ENCODE measurements at places on chromosomes 16 and 17.

DNA sequence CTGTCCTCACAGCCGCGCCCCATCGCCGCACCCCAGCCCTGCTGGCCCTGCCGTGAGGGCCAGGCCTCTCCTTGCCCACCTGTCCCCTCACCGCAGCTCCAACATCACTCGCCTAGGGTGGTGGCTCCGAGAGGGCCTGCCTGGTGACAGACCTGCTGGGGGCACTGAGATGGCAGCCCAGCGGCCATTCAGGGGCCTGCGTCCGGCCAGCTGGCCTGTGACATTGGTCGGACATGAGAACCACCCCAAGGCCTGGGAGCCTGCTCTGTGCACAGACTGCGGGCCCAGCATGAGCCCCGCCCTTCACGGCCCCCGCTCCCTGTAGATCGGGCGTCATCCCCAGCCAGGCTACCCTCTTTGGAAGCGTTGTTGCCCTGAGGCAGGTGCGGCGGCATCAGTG lies 11.8 kb downstream of the NME3 start:
- DNase-seq: no peak

DNA sequence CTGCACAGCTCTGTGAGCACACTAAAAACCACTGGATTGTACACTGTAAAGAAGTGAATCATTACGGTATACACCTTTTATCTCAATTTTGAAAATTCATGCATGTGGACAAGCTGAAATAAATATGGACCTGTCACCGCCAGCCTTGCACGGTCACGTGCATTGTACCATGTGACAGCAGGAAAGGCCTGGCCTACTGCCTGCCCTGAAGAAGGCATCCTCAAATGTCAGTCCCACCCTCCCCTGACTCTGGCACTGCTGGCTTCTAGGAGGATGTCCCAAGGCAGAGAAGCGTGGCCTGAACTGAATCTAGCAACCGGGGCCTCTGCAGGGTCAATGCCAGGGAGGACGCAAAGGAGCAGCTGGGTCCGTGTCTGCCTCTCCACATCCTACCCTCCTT lies 34.6 kb downstream of the SLC38A8 start:
- no peak for DNase-seq

- no peak for DNase-seq
Measured at GRCh38 chr17:2700030-2700490, 11.5 kb downstream of the CLUH start.

- DNase-seq: no peak
Measured at GRCh38 chr16:57970970-57971369, at the start of gene CNGB1. CNGB1 (minus strand) TSS chr16:57971128; CDS start chr16:57967286, 3,842 bp downstream.

DNA sequence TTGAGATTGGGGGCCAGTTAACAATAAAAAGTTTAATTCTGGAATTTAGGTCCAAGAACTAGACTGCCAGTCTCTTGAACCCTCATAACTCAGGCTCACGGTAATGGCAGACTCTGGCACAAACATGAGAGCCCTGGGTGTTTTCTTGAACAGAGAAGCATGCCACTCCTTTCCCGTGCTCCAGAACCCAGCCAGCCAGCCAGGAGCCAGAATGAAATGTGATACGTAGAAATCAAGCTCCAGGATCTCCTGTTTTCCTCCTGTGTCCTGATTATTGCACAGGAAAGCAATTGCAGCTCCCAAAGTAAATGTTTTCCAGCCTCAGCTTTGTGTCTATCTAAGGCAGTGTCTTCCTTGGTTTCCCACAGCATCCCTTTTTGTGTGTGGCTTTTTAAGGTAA lies 46.2 kb upstream of the NOL11 start:
- no peak for DNase-seq

- DNase-seq: no peak
Measured at GRCh38 chr17:44847586-44847985, at the start of gene HIGD1B. HIGD1B (plus strand) TSS chr17:44847883; CDS start chr17:44848153, 270 bp downstream.

DNA sequence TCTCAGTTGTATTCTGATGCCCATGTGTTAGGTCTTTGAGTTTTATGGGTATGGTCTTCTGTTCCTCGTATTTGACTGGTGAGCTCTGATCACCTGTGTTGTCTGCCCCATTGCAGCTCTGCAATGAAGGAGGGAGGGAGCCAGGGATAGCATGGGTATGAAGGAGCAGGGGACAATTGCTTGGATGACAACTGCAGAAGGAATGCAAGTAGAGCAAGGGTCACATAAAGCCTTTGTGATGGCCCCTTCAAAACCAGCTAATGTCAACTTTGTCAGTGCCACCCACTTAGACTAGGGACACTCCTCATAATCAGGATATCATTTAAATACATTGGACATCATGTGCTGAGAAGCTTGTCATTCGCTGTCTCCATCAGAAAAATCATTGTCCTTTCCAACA lies 152.7 kb upstream of the MAF start:
- no peak for DNase-seq

GRCh38 chr17:69175625-69176456 lies 34.1 kb upstream of the ABCA6 start:
- peak; percentile 62 for DNase-seq

DNA sequence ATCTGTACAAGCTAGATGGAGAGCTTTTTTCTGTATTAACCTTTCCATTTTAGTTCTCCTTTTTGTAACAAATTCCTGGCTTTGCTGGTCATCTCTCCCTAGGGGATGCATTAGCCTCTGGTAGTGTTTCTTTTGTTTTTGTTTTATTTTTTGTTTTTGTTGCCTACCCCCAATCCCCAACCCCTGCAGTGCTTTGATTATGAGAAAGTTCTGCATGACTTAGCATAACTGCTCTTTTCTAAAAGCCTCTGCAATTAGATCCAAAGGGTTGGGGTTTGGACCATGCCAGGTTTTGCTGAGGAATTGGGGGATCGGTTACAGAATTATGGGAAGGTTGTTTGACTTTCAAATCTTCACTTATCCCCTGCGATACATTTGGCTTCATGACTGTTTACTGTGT lies 98.2 kb downstream of the ADAMTS18 start:
- DNase-seq: no peak

- DNase-seq: no peak
Measured at GRCh38 chr16:24255456-24256371, at the start of gene CACNG3. CACNG3 (plus strand) TSS chr16:24256335; CDS start chr16:24256755, 420 bp downstream.

GRCh38 chr16:11640987-11641817 lies 27.1 kb upstream of the SNN start:
- peak; percentile 31 for DNase-seq

DNA sequence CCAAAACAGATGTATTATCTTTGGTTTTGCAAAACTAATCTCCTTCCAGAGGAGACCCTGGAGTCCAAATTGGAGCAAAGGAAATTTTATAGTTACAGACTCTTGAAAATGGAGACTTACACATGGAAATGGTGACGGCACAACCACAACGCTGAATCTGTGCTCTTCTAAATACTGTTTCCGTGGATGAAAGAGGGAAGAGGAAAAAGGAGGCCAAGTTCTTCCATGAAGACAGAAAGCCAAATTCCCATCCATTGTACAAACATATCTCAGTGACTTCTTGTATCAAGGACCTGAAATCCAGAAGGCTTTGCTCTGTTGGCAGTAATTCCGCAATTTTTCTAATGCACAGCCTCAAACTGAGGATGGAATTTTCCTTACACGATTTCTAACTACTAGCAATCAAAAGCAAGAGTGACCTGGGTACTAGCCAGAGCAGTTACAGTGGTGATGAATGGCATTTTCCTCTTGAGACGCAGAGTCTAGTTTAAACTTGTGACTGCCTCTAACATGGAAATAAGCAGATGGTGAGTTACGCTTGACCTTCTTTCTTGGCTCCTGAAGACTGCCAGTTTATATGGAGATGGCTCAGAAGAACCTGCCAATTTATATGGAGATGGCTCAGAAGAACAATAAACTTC lies 38.5 kb downstream of the VPS53 start:
- no peak for DNase-seq

GRCh38 chr16:69311533-69312387 lies 610 bp downstream of the VPS4A start:
- no peak for DNase-seq

GRCh38 chr16:1435921-1436697 lies 5.2 kb downstream of the PERCC1 start:
- no peak for DNase-seq

DNA sequence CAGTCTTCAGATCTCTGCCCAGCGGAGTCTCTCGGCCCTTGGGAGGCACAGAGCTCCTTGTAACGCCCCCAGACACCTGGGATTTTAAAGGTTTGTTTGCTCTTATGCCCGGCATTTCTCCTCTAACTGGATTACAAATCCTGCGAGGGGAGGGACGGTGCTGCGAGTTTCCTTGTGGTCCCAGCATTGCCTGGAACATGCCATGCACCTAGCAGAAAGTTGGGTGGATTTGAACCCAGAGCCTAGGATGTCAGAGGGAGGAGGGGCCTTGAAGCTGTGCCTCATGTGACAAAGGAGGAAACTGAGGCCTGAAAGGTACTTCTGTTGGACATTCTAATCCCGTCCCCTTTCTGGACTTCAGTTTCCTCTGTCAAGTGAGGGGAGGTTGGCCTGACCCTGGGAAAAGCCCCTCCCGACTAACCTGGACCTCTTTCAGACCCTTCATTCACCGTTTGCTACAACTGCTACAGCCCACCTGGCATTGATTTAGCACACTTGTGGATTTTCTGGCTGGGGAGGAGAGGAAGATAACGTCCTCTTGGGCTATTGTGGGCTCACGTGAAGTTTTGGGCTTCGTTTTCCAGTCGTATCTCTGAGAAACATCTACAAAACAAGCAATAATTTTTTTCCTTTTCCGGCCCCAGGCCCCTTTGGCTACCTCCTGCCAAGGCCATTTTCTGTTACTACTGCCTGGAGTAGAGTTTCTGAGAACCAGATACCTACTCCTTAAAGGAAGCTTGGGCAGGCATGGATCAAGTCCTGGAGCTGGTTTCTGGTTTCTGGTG lies 30.9 kb downstream of the MRC2 start:
- no peak for DNase-seq

- DNase-seq: no peak
Measured at GRCh38 chr17:20184977-20185619, 175.9 kb downstream of the SPECC1 start.

- no peak for DNase-seq
Measured at GRCh38 chr17:46772475-46773220, 45.8 kb downstream of the WNT3 start.

- DNase-seq: no peak
Measured at GRCh38 chr17:44921122-44921882, 6.0 kb upstream of the GFAP start.

GRCh38 chr16:74608944-74609343 lies 2.0 kb upstream of the GLG1 start:
- no peak for DNase-seq

- no peak for DNase-seq
Measured at GRCh38 chr17:31559584-31560501, 168.4 kb downstream of the RAB11FIP4 start.

GRCh38 chr16:1877804-1878203 lies 5.8 kb upstream of the MEIOB start:
- DNase-seq: no peak

- DNase-seq: no peak
Measured at GRCh38 chr17:79667746-79668145, 56.9 kb upstream of the RBFOX3 start.

- DNase-seq: no peak
Measured at GRCh38 chr17:57939797-57940196, 15.4 kb downstream of the CUEDC1 start.

DNA sequence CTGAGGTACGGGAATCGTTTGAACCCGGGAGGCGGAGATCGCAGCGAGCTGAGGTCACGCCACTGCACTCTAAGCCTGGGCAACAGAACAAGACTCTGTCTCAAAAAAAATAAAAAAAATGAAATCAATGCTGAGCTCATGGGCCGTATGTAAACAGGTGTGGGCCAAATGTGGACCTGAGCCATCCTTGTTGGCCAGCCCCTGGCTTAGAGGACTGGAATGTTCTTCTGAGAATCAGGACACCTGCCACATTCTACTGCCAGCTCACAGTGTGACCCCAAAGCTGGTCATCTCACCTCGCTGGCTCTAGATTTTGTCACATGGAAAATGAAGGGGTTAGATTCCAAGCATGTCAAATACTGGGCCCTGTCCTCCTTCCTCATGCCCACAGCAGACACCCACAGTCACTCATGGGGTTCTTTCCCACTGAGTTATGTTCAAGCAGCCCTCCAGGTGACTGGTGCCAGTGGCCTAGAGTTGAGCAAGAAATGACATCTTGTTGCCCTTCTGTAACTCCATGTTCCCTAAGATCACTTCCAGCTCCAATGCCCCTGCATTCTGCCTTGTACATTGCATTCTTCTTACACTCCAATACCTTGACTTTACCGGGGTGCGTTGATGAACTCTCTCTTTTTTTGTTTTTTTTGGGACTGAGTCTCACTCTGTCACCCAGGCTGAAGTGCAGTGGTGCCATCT lies 110.6 kb downstream of the ABCC1 start:
- DNase-seq: no peak

GRCh38 chr16:59665618-59666220 lies 931.6 kb upstream of the GOT2 start:
- no peak for DNase-seq

GRCh38 chr16:57634171-57634570 lies 5.7 kb downstream of the ADGRG1 start:
- no peak for DNase-seq

GRCh38 chr17:58886514-58886913 lies 130.9 kb downstream of the PPM1E start:
- no peak for DNase-seq

GRCh38 chr16:57742543-57742942 lies 7.0 kb downstream of the KATNB1 start:
- DNase-seq: no peak

GRCh38 chr17:50129728-50130558 lies at the start of gene SAMD14:
SAMD14 (minus strand) TSS chr17:50130160; CDS start chr17:50124959, 5,201 bp downstream.
- DNase-seq: no peak

DNA sequence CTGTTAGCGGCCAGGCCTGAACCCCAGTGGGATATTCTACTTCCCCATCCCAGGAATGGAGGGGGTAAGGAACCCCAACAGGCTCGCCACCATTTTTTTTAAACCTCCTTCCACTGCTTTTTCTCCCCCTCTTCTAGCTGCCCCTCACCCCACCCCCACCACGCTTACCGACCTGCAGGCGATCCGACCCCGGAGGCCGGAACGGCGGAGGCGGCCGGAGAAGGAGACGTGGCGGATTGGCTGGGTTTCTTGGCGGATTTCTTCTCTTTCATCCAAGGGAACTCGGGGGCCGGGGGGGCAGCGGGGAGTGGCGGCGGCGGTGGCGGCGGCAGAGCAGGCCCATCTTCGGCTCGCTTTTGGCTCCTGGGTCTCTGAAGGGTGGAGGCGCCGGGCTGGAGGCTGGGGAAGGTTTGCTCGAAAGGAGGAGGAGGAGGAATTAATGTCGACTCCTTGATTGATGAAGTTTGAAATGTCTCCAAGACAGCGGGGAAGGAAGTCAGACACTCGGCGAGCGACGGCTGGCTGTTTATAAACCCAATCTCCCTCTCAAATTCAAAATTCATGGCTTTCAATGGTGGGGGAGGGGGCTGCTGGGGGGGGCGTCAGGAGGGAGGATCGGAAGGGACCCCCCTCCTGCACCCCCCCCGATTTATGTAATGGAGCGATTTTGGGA lies 424 bp downstream of the HOXB2 start:
- no peak for DNase-seq

GRCh38 chr16:66814734-66815133 lies 13.3 kb upstream of the TERB1 start:
- DNase-seq: no peak

DNA sequence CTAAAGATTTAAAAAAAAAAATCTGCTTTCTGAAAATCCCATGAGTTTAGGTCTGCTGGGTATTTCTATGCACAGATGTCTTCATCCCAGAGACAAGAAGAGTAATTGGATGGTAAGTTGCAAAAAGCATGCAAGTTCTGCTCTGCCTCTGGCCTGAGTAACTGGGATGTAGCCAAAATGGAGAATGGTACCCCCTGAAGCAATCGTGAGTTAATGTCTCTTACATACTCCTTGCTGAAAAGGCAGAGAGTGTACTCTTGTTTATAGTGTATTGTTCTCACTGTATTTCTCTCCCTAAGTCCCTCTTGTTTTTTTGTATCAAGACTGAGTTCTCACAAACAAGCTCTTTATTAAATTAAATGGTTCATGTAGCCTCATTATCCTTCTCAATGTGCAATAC lies 259.0 kb downstream of the IRX3 start:
- peak; percentile 60 for DNase-seq
